RCC 7860 (cell line): ENCODE measurements at places on chromosomes 4 and X.

- no peak for DNase-seq
Observed at GRCh38 chr4:53920116-53920515, 144.3 kb downstream of the CHIC2 start.

GRCh38 chr4:123495530-123495929, 98.9 kb downstream of the SPRY1 start:
- DNase-seq = no peak

DNA sequence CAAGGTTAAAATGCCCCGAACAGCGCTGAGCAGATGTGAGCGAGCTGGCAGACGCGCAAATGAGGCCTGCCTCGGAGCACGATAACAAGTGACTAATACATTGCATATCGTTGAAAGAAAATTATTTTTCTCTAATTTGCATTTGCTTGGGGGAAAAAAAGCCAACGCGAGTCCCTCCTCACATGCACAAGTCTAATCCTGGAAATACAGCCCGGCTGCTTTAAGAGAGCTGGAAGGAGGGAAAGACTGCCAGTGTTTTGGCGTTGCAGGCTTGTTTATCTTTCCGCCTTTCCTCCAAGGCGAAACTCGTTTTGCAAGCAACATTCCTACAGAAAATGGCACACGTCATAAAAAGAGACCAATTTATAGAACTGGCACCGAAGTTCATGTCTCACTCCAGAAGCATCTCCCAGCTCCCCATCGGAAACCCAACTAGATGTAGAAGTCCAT, 12.6 kb downstream of the BCOR start:
- no peak for DNase-seq

GRCh38 chr4:98851806-98852205, 77.1 kb downstream of the EIF4E start:
- no peak for DNase-seq
